ENCODE measurements at places on chromosomes 13 and 19. TPM values are rescaled to one million over a fixed set of nuclear protein-coding genes. Genes with fewer than 3 reads are reported as not detected.

DNA sequence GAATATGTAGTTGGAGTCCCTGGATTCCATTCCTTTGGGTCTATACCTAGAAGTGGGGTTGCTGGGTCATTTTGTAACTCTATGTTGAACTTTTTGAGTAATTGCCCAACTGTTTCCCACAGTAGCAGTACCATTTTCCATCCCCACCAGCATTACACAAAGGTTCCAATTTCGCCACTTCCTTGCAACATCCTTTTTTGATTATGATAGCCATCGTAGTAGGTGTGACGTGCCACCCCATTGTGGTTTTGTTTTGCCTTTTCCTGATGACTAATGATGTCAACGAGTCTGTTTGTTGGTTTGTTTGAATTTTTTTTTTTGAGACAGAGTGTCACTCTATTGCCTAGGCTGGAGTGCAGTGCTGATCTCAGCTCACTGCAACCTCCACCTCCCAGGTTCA, 3.3 kb upstream of the PEX11G start:
- DNase-seq = no peak

- no peak for DNase-seq
Observed at GRCh38 chr13:40762849-40763248, 8.1 kb downstream of the MRPS31 start.

GRCh38 chr19:5157186-5157585, 183.4 kb downstream of the PTPRS start:
- DNase-seq = no peak

DNA sequence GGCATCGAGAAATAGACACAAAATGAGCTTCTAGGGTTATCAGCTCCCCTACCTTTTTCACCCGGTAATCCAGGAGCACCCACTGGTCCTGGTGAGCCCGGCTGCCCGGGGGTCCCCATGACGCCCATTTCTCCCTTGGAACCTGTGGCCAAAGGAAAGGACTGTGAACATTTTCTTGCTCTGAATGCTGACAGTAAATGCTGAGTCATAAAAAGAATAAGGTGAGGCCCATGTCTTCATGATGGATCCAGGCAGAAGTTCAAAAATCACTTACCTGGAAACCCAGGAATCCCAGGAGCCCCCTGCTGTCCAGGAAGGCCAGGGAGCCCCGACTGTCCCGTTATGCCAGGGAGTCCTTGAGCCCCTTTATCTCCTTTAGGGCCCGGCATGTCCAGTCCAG, 129.2 kb downstream of the COL4A1 start:
- DNase-seq = no peak

The PSG2 gene
- not detected for total RNA-seq

The TBXA2R gene
- 0.41 TPM for total RNA-seq

DNA sequence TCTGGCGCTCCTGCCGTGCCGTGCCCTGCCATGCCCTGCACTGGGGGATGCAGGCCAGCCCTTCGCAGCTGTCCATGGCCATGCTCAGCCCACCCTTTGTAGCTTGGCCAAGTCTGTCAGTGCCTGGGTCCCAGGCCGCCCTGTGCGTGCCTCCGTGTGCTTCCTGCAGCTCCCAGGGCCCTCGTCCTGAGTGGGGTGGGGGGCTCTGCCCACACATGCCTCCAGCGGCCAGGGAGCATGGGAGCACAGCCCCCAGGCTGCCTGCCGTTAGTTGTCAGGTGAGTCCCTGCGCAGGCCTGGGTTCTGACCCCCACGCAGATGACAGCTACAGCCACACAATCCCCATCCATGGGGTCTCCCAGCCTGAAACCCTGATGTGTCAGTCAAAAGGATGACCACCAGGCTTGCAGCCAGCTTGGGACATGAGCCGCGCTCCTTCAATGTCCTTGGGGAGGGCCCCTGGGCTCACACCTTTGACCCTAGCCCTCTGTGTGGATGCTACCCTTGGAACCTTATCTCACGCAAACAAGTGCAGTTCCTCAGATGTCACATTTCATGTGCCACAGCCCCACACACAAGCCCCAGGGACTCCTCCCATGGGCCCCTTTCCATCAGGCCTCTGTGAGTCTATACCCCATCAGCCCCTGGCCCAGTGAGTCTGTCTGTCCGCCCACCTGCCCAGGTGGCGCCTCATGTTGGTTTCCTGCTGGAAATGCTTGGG, 24.5 kb downstream of the TMED1 start:
- no peak for DNase-seq

The ZNF224 gene
- 43.2 TPM for total RNA-seq

- no peak for DNase-seq
Observed at GRCh38 chr13:37194428-37194861, 89.0 kb upstream of the CSNK1A1L start.

DNA sequence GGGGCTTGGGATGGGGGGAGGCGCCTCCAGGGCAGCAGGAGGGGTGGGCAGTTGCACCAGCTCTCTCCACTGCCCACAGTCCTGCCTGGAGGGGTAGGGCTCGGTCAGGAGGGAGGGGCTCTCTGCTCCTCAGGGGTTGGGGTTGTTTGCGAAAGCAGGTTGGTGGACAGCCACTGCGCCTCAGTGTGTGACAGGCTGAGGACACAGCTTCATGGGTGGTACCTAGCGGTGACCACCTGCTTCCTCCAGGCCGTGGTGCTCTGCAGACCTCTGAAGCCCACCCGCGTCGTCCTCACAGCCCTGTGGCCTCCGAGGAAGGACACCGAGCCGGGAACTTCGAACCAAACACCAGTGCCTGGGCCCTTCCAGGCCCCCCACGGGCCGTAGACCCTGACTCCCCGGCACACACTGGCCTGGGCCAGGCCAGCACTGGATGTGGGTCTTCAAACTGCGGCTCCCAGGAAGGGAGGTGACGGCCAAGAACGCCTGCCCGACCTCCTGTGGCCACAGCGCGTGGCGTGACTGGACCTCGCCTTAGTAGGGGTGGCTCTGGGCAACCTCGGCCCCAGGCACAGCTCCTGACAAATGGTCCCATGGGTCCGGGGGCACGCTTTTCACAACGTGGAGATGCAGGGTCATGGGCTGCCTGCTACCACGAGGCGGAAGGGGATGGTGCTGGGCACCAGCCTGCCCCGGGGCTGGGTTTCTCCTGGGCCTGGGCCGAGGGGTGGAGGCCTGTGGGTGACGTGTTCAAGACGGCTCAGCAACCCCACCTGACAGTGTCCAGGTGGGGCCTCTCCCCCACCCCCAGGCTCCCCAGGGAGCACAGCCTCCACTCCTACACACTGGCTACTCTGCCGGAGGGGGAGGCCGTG, 173.2 kb downstream of the KDM4B start:
- no peak for DNase-seq

Measured in frontal cortex (tissue), 4 donors.